ENCODE measurements at places on chromosomes 5 and 9.

DNA sequence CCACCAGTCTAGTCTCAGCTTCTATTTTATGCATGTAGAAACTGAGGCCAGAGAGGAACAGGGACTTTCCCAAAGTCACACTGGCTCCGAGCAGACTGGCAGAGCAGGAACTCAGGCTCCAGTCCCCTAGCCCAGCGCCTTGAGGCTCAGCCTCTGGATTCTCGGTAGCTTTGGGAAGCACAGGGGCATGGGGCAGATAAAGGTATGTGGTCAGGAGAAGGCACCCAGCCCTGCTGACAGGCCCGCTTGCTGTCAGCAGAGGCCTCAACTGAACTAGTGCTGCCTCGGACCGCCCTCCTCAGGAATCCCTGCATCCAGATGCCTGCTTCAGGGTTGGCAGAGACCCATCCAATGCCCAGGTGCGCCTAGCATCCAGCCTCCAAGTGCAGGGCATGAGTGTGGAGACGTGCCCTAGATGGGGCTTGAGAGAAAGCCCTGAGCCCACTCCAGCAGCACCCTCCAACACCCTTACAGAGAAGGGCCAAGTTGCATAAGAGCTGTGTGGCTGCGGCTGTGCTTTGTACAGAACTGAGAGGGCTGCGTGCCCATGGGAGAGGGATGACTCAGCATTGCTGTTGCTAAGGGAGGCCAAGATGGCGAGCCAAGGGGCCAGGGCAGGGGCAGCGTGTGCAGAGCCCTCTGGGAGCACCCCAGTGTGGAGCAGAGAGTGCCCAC lies 168.6 kb downstream of the MACROH2A1 start:
- no peak for DNase-seq

- DNase-seq = no peak
Measured at GRCh38 chr5:170986598-170986997, 124.8 kb downstream of the RANBP17 start.

DNA sequence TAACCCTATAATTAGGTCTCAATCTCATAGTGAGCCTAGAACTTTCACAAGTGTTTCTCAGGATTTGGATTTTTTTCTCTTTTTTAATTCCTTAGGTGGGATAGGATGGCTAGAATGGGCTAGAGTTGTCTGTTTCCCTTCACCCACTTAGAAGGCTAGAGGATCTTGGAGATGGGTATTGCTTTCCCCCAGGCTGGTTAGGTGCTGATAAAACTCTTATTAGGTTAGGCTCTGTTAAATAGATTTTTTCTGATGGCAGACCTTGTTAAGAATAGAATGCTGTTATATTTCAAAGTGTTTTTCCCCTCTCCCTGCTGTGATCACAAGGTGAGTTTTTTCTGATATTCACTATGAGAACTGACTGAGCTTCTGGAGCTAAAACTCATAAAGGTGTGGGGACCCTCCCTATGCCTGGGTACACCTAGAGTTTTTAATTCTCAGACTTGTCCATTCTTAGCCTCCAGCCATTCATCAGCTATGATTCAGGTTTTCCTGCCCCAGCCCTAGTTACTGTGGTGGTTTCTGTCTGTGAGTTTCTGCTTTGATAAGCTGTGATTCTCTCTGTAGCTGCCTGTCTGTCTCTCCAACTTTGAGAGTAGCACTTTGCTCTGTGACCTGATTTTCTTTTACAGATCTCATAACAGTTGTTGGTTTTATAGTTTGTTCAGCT lies 132.4 kb downstream of the HACD4 start:
- no peak for DNase-seq

- DNase-seq = no peak
Measured at GRCh38 chr9:79240774-79241173, 331.0 kb upstream of the TLE4 start.

DNA sequence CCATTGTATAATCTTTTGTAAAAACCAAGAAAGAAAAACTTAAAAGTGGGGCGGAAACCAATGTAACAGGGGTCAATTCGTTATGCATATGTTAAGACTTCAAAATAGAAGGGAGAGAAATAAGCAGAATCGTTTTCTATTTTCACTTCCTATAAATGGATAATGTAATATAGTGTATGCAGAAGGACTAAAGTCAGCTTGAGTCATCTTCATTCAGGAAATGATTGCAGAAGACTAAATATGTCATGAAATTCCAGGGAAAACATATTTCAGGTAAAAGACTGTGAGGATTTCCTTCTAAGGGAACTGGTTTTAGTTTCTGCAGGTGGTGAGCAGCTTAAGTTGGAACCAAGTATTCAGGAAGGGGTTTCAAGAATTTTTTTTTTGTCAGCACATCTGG lies 753.3 kb downstream of the IRX1 start:
- no peak for DNase-seq

- no peak for DNase-seq
Measured at GRCh38 chr9:7970681-7971330, 171.2 kb upstream of the DMAC1 start.

Measured in stimulated activated CD8-positive, alpha-beta memory T cell treated with anti-CD3 and anti-CD28 coated beads, Interleukin-4, amount 100 ng/mL, for 24 hours (primary cell).